Stimulated activated CD4-positive, alpha-beta T cell treated with anti-CD3 and anti-CD28 coated beads, Interleukin-2, amount 100 ng/mL, for 48 hours (primary cell): ENCODE measurements at places on chromosomes 2 and 18.

- no peak for DNase-seq
Observed at GRCh38 chr18:35463827-35464226, 33.9 kb downstream of the INO80C start.

DNA sequence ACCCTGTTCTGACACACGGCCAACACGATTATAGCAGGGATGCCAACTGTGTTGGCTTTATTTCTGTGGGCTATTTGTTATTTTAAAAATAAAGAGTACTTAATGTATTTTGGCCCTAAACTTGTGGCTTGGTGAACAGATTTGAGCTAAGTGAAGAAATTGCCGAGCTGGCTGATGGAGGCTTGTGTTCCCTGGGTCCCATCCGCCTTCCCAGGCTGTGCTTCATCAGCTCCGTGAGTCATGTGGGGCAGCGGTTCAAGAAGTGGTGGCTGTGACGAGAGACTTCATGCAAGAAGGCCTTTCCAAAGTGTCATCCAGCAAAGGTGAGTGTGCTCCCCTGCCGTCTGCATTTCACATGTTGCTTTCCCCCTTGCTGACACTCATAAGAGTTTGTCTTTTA, 73.6 kb upstream of the NCK2 start:
- DNase-seq, result no peak

DNA sequence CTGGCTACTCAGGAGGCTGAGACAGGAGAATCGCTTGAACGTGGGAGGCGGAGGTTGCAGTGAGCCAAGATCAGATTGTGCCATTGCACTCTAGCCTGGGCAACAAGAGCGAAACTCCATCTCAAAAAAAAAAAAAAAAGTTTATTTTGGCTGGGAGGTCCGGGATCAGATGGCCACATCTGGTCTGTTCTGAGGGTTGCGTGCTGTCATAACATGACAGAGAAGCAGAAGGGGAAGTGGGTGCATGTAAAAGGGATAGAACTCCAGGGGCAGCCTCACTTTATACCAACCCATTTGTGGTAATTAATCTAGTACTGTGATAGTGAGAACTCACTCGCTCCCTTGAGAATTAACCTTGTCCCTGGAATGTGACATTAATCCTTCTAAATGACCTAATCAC, 101.2 kb downstream of the PTPN4 start:
- DNase-seq, result no peak

DNA sequence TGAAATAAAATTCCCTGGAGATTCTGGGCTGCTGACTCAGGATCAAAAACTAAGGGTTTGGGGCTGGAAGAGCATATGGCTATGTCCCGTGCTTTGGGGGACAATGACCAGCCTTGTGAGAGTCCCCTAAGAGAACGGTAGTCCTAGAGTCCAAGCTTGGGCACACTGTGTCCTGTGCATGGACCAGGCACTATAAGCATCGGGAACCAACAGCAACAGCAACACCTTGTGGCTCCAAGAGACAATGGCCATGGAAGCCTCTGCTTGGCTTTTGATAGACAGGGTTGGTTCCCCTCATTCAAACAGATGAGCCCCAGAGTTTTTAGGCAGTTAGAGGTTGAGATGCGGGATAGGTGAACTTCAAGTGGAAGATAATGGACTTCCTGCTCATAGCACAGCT, 294.4 kb upstream of the CHAC2 start:
- no peak for DNase-seq

DNA sequence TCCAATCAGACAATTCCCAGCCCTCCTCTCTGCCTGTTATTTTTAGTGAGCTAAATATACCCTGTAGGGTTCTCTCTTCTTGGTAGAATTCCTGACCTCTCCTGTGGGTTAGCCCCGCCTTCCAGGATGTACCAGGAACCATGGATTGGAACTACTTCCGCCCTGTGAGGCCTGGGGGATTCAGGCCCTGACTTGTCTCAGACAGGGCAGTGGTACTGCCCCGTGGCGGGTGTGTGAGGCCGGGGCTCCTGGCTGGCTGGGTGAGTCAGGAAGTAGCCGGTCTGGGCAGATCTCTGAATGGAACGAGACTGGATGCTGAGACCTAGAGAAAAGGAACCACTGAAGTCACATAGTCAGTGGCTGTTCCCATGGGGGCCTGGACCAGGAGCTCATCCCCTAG, 50.5 kb downstream of the DYSF start:
- no peak for DNase-seq

GRCh38 chr2:217857624-217858506, 144.9 kb downstream of the TNS1 start:
- DNase-seq, result no peak

GRCh38 chr18:44857081-44857480, 176.4 kb downstream of the SETBP1 start:
- DNase-seq, result no peak

DNA sequence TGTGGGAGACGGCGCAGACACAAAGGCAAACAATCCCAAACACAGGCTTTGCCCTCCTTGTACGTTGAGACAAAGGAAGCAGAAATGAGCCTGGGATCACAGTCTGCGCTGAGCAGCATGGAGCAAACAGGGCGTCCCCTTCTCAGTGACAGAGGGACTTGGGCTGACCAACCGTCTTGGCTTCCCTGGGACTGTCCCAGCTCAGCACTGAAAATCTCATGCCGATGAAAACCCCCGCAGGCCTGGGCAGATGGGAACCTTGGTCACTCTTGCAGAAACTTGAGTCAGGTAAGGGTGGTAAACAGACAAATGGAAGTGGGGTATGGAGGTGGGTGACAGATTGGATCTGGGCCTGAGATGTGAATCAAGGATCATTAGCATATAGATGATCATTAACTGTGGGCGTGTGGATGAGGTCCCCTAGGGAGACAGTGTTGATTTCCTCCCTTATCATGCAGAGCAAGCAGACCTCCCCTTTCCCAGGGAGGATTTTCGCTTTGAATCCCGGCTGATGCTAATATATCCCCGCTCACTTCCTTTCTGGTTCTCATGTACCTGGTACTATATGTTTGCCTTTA, 19.1 kb upstream of the SH3BP4 start:
- no peak for DNase-seq

DNA sequence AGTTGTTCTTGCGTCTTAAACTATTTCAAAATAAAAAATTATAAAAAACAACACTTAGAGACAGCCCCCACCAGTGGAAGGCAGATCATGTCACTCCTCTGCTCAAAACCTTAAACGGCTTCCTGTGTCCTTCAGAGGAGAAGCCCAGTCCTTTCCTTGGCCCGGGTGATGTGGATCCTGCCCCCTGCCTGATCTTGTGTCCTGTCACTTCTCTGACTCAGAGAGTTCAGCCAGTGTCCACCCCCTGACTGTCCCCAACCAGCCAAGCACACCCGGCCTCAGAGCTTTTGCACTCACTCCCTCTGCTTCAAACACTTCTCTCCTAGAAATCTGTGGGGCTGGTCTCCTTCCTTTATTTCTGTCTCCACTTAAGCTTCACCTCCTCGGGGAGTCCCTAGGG, 35.4 kb downstream of the TOGARAM2 start:
- DNase-seq, result no peak

GRCh38 chr18:70426818-70427217, 138.0 kb downstream of the SOCS6 start:
- DNase-seq, result no peak

DNA sequence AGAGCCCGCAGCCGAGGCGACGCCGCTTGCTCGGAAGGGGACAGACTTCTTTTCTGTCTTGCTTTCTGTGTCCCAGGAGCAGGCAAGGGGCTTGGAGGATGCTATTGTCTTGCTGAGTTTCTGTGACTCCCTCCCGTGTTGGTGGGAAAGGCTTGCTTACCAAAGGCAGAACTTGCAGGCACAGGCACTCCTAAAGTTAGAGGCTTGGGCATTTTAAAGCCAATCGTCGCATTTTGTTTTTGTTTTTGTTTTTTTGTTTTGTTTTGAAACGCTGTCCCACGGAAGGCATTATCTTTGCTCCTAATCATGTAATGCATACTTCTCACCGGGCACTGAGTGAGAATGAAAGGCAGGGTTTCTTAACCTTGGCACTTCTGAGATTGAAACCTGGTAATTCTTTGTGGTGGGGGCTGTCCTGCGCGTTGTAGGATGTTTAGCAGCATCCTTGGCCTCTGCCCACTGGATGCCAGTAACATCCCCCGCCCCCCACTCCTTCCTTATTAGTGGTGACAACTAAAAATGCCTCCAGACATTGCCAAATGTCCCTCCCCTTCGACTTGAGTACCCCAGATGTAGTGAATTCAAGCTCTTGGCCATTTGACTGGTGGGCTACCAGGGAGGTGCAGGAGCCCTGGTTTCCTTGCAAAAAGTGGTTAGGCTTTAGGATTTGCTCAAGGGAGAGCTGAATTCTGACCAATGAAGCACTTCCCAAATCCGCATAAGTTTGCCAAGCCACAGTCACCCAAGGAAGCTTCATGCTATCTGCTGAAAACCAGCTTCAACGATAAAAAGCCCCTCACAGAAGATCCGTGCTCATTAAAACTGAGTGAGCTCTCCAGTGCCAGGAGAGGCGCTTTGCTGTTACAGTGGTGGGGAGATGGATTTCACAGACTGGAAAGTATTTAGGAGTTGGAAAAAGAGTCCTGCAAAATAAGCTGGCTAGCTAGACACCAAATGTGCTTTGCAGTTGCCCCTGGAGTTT, 1.2 kb downstream of the ANTXR1 start:
- no peak for DNase-seq

DNA sequence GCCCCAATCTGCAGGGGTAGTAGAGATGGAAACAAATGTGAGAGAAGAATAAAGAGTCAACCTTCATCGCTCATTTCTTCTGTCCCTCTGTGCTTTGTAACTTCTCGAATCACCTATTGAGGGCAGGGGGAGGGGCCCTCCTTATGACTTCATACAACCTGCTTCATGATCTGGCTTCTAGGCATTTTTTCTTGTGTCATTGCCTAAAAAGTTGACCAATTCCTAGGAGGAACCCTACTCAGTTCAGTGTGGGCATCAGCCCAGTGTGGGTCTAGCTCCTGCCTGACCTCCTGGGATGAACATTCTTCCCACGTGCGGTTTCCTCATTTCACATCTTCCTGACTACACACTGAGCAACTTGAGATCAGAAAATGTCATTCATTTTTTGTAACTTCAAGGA, 46.3 kb upstream of the CREB1 start:
- no peak for DNase-seq

DNA sequence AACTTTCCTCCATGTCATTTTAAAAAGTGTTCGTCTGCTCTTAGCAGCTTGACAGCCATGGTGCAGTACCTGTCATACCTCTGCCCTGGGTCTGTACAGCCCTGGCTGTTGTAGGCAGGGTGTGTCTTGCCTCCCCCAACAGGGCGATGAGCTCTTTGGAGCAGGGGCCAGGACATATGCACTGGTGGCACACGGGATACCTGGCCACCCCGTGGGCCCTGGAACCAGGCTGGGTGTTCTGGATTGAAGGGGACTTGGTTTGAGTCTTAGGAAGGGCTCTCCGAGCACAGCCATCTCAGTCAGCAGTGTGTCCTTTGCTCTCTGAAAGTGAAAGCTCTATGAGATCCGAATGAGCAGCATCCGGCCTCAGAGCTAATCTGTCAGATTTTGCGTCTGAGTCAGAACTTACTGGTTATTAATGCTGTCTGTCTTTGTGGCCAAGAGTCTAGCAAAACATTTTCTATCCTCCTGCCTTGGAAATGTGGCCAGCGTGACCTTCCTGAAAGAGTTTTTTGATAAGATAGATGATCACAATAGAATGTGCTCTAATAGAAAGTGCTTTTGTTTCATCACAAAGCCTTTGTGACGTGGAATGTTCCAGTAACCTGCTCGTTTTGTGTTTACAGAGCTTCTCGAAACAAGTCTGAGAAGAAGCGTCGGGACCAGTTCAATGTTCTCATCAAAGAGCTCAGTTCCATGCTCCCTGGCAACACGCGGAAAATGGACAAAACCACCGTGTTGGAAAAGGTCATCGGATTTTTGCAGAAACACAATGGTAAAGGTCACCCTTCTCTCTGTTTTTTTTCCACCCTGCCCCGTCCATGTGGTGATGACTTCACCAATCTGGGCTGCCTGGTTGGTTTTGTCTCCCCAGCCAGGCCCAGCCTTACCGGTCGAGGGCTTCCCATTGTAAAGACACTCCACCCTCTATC, 77.3 kb upstream of the RPL31 start:
- DNase-seq, result peak; percentile 6

DNA sequence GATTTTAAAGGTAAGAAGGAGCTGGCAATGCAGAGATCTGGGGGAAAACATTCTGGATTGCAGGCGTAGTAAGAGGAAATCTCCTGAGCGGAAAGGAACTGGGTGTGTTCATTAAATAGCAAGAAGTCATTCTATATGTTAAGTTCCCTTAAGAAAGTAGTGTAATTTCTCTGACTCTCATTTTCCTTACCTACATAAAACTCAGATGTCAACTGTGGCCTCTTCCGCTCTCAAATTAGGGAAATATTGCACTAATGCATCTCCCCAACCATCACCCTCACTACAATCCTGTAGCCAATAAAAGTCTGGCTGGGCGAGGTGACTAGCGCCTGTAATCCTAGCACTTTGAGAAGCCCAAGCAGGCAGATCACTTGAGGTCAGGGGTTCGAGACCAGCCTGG, 89.0 kb upstream of the CDC42EP3 start:
- no peak for DNase-seq

GRCh38 chr2:43818761-43819160, 19.9 kb downstream of the ABCG5 start:
- DNase-seq, result no peak

DNA sequence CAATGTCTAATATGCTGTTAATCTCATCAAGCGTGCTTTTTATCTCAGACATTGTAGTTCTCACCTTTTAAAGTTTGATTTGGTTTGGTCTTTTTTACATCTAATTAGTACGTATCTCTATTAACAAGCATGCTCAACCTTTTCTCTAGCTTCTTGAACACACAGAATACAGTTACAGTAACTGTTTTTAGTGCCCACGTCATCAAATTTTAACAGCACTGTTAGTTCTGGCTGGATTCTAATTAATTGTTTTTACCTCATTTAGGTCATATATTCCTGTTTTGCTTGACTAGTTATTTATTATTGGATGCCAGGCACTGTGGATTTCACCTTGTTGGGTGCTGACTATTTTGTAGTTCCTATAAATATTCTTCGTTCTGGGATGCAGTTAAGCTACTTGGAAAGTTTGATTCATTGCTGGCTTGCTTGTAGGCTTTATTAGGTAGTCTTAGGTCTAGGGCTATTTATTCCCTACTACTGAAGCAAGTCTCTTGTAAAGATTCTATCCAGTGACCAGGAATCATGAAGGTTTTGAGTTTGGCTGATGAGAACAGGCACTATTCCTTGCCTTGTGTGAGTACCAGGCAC, 263.0 kb downstream of the ETAA1 start:
- no peak for DNase-seq
